ENCODE measurements at places on chromosomes 16 and 17.

DNA sequence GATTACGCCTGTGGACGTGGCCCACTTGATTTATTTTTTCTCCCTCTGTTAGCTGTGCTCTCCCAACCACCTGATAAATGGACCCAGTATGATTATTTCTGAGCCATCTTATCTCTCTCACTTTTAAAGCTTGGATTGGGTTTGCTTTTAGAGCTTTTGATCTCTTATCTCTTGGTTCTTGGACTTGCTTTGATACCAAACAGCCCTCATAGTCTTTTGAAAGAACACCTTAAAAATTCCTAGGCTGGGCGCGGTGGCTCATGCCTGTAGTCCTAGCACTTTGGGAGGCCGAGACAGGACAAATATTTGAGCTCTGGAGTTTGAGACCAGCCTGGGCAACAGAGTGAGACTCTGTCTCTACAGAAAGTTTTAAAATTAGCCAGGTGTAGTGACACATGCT is 25.8 kb downstream of the SMTNL2 start:
- DNase-seq = no peak

GRCh38 chr17:81080019-81080418 is 45.1 kb downstream of the BAIAP2 start:
- DNase-seq = no peak

DNA sequence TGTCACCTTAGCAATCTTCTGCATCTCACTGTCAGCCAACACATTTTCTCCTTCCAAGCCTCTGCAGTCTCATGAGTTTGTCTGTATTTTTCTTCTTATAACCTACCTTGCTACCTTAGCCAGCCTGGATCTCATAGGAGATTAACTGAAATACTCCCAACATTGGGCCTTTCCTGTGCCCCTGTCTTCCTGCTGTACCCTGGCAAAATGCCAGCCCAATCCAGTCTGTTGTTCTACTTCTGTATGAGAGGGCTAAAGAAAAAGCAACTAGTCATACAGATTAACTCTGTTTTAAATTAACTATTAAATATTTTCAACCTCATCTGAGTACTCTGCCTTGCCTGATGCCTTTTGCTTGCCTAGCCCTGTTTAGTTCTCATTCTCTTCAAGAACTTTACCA is 18.4 kb downstream of the GOSR1 start:
- DNase-seq = no peak

DNA sequence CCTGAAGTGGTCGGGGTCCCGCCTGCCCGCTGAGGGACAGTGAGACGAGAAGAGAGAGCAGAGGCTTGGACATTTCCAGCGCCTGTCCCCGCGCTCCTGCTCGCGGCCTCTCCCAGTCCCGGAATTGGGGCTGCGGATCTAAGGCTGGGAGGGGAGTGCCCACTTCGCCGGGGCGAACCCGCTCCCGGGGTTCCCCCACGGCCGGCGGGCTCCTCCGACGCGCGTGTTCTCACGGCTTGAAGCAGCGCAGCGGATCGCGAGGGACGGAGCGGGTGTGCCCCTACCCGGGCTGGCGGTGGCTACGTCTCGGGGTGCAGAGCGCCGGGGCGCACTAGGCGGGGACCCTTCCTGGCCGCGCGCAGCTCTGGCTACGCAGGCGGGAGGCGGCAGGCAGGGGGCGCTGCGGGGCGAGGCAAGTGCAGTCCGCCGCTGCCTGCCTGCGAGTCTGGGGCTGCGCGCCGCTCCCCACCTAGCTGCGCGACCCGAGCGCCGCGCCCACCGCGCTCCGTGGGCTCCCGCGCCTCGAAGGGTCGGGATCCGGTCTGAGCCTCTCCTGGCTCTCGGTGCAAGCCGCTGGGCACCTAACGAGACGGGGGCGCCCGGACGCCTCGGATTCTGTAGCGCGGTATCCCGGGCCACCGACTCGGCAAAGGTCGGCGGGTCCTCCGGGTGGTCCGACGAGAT is 1.2 kb downstream of the NGFR start:
- peak; percentile 89 for DNase-seq

GRCh38 chr17:8122422-8122923 is 1.4 kb downstream of the HES7 start:
- no peak for DNase-seq

DNA sequence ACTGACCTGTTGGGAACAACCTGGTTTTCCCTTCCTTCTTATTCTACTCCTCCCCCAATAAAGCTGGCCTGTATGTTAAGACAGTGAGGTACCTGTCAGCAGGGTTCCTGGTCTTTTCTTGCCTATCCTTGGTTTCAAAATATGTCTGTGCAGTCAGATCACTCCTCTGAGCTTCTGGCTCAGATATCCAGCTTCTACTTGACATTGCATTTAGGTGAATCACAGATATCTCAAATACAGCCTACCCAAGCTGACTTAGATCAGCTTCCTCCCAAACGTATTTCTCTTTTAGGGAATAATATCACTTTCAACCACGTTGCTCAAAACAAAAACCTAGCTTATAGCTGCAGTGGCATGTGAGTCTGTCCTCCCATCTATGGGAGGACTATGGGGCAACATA is 48.7 kb downstream of the TEX14 start:
- no peak for DNase-seq

DNA sequence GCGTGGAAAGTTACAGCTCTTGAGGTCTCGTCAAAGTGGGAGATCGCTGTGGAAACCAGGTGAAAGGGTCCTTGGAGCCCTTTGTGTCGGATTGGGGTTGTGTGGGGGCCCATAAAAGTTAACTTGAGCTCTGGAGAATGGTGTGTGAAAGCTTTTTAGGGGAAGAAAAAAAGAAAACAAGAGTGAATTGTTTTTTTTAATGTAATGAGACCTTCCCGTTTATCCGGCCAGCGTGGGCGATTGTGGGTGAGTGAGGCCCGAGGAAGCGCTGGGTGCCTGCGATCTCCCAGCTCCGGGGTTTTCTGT is 150.6 kb downstream of the MSI2 start:
- DNase-seq = no peak

- DNase-seq = no peak
These were observed 631 bp downstream of the TBL3 start for GRCh38 chr16:1972490-1972877.

DNA sequence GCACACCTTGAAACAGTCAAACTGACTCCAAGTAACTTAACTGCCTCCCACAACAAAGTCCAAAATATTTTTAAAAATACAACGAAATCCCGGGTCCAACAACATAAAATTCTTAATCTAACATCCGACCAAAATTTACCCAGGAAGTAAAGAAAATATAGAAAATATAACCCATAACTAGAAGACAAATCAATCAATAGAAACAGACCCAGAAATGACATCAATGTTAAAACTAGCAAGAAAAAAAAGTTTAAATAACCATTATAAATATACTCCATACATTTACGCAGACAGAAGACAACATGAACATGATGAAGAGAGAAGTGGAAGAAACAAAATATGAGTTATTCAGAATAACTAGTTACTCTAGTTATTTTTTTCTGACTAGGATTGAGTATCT is 3.7 kb downstream of the ZNF597 start:
- no peak for DNase-seq

GRCh38 chr16:78500659-78501270 is 401.3 kb downstream of the WWOX start:
- DNase-seq = no peak

GRCh38 chr17:12330456-12330855 is 309.8 kb downstream of the MAP2K4 start:
- no peak for DNase-seq

DNA sequence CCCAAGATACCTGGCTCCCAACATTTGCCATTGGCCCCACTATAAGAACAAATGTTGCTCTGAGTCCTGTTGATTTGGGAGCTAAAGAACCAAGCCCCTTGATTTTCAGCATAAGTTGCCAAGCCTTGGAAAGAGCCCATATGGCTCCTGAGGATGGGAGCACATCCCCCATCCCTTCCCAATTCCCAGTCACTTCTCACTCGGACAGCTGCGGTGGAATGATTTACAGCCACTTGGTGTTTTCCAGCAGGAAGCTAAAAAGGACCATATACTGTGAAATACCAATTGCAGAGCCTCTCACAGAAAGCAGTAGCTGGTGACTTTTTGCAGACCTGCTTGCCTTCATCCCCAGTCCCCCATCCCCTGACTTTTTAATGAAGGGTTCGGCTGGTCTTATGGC is 524.6 kb downstream of the GRIN2A start:
- DNase-seq = no peak

DNA sequence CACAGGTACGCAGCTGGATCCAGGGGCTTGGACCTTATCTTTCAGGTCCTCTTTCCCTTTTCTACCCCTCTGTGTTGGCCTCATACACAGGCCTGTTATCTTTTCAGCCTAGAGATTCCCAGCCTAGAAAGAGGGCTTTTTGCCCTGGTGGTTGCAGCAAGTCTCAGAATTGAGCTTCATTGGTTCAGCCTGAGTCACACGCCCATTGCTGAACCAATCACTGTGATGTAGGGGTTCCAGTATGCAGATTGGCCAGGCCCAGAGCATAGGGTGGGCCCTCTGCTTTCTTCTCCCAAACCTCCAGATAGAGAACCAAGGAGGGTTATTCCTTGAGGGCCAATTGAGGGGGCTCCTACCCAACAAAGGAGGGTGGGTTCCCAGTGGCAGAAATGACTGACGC is 32.8 kb downstream of the GPT2 start:
- no peak for DNase-seq

DNA sequence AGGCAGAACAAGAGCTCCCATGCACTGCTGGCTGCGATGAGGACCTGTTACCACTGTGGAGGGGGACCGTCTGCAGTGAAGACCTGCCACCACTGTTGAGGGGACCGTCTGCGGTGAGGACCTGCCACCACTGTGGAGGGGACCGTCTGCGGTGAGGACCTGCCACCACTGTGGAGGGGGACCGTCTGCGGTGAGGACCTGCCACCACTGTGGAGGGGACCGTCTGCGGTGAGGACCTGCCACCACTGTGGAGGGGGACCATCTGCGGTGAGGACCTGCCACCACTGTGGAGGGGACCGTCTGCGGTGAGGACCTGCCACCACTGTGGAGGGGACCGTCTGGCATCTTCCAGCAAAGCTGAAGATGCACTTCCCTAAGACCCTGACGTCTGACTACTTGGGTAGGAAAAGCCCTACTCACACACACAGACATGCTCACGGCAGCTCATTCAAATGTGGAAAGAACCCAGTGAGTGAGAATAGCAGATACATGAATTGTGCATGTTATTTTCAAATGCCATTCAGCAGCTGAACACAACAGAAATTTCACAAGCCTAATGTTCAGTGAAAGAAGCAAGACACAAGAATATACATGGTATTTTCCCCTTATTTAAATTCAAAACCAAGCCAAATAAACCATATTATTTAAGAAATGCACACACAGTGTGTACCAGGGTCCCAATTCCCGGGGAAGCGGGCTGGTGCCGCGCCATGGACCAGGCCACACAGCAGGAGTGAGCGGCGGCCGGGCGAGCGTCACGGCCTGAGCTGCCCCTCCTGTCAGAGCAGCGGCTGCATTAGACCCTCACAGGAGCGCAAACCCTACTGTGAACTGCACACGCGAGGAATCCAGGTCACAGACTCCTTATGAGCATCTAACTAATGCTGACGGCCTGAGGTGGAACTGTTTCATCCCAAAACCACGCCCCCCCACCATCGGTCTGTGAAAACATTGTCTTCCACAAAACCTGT is 64.2 kb upstream of the METRNL start:
- no peak for DNase-seq

DNA sequence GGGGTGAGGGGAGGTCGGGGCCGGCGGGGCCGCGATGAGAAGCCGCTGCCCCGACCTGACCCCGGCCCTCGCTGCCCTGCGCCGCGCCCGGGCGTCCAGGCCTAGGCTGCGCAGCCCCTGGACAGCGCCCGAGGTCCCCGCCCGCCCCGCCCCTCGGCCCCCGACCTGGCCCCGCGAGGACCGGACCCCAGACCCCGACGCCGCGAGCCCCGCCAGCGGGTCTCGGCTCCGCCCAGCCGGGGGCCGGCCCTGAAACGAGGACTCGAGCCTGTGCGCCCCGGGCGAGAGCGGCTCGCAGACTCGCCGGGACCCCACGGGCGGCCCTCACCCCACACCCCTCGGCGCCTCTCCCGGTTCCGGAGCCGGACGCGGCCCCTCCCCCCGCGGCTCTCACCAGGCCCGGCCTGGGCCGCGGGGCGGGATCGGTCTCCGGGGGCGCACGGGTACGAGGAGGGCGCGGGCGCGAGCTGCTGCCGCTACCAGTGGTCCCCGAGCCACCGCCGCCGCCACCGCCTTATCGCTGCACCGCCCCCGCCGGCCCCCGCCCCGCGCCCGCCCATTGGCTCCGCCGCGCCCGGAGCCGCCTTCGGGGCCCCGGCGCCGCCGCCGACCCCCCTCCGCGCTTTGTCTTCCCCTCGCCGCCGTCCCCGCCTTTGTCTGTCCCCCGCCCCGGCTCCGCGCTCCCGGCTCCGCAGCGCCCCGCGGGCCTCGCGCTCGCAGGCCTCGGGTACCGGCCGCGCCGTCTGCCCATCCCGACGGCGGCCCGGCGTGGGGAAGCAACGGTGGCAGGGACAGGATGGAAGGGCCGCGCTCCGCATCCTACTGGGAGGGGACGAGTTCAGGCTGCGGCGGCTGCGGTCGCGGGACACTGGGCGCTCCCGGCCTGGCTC is at the start of gene LIMD2:
Gene LIMD2 (minus strand): TSS at position 488 of the 890 bp plus-strand sequence. CDS start 827 bp downstream, outside the sequence.
- DNase-seq = peak; percentile 85

GRCh38 chr16:71423865-71424264 is 18.0 kb downstream of the TLE7 start:
- no peak for DNase-seq

GRCh38 chr16:66754819-66755218 is 3.4 kb upstream of the DYNC1LI2 start:
- DNase-seq = no peak

GRCh38 chr16:56603589-56603988 is 4.8 kb upstream of the MT2A start:
- no peak for DNase-seq

- no peak for DNase-seq
These were observed 42.8 kb downstream of the MRC2 start for GRCh38 chr17:62670202-62670821.

- no peak for DNase-seq
These were observed 33.1 kb upstream of the DDX52 start for GRCh38 chr17:37676115-37676925.

- DNase-seq = no peak
These were observed 312.2 kb downstream of the RBFOX1 start for GRCh38 chr16:7644811-7645210.

GRCh38 chr16:63995025-63995424 is 1126.8 kb downstream of the CDH11 start:
- DNase-seq = no peak

DNA sequence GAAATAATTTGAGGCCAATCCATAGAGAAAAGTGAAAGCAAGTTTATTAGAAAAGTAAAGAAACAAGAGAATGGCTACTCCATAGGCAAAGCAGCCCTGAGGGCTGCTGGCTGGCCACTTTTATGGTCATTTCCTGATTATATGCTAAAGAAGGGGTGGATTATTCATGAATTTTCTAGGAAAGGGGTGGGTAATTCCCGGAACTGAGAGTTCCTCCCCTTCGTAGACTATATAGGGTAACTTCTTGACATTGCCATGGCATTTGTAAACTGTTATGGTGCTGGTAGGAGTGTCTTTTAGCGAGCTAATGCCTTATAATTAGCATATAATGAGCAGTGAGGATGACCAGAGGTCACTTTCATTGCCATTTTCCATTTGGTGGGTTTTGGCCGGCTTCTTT is 4.4 kb downstream of the DHRS7B start:
- no peak for DNase-seq

Measured in GM10248 (cell line).